ENCODE measurements at places on chromosomes 12 and 14. TPM values are rescaled to one million over a fixed set of nuclear protein-coding genes. Genes with fewer than 3 reads are reported as not detected.

The CELA1 gene
- not detected for total RNA-seq

The POMT2 gene
- 43.4 TPM for total RNA-seq

The SOX5 gene
- total RNA-seq = not detected

The FBLN5 gene
- total RNA-seq = 0.16 TPM

The CAPZA3 gene
- total RNA-seq = not detected

GRCh38 chr14:74302152-74302628 lies 544 bp downstream of the ABCD4 start:
- no peak for DNase-seq

GRCh38 chr12:113880988-113881962 lies 84.8 kb downstream of the RBM19 start:
- DNase-seq = no peak

DNA sequence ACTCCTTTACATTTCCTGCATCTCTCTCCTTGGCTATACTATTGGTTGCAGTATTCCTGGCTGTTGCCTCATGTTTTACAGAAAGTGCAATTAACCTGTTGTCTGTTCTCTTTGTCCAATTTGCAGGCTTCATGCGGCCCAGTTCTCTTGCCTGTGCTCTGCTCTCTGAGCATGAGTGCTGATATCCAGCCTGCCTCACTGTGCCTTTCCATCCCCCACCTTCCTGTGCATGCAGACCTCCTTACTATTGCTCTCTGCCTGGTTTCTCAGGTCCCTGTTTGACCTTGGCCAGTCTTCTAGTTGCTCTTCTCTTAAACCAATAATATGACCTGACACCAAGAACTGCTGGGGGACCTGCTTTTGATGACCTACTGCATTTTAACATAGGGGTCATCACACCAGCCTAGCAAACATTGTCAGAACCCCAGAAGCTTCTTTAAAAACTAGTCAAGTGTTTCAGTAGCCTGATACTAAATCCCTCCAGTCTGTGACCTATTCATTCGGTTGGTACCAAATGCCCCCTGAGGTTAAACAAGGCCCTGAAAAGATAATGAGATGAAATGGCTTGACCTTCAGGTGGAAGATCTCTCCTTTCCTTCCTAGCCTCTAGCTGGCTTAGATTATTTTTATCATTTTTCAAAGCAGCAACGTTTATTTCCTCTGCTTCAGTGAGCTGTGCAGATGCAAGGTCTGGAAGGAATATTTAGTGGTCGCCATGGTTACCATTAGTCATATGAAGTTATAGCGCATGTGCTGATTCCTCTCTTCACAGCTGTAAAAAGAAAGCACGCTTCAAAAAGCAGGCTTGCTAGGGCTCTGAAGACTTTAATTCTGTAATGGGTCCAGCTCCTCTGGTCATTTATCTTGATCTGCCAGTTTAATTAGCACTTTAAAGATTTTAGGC lies 216.5 kb downstream of the PHLDA1 start:
- DNase-seq = peak; percentile 20

- DNase-seq = no peak
Observed at GRCh38 chr12:33438025-33438772, 1.4 kb downstream of the SYT10 start.

DNA sequence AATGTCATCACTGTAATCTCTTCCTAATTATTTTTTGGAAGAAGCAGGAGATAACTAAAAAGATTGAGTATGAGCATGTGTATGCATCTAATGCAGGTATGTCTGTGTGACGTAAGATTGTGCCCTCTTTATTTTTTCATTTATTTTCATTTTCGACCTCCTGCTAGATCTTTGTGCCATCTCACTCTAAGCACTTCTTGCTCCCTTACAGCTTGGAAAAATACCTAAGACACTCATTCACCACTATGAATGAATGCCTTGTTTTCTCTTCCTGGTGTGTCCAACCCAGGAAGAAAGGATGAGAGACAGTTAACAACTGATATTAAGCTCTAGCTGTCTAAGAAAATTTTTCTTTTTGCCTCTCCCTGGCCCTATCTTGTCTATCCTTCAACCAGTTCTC lies 76.8 kb upstream of the CISTR start:
- no peak for DNase-seq

- no peak for DNase-seq
Observed at GRCh38 chr12:2346416-2346815, 293.6 kb downstream of the CACNA1C start.

- DNase-seq = peak; percentile 58
Observed at GRCh38 chr12:126883697-126884096, 1383.3 kb upstream of the TMEM132C start.

- DNase-seq = no peak
Observed at GRCh38 chr12:100553936-100554335, 19.5 kb upstream of the GAS2L3 start.

- no peak for DNase-seq
Observed at GRCh38 chr12:124422142-124422569, 127.3 kb downstream of the RFLNA start.

- no peak for DNase-seq
Observed at GRCh38 chr14:39581474-39581873, 149.2 kb upstream of the FBXO33 start.

- no peak for DNase-seq
Observed at GRCh38 chr14:26088275-26088674, 509.6 kb downstream of the NOVA1 start.

Data from MG63 (cell line).